ENCODE measurements at places on chromosomes 1 and 21. TPM values are rescaled to one million over a fixed set of nuclear protein-coding genes. Genes with fewer than 3 reads are reported as not detected.

The PGLYRP4 gene
- not detected for total RNA-seq

- DNase-seq, result no peak
These were observed 93.1 kb downstream of the RIPK4 start for GRCh38 chr21:41673596-41674335.

The DLGAP3 gene
- total RNA-seq, result not detected

GRCh38 chr1:64654519-64655341, 90.1 kb upstream of the RAVER2 start:
- no peak for DNase-seq

The HRNR gene
- total RNA-seq, result under 0.01 TPM

The DYNLT4 gene
- total RNA-seq, result 1.7 TPM

The SMIM1 gene
- not detected for total RNA-seq

The TSTD1 gene
- 106 TPM for total RNA-seq

- no peak for DNase-seq
These were observed 63.7 kb downstream of the SLC66A1 start for GRCh38 chr1:19375631-19376400.

The TSSK3 gene
- total RNA-seq, result not detected

GRCh38 chr1:93713341-93713740, 31.7 kb upstream of the BCAR3 start:
- no peak for DNase-seq

DNA sequence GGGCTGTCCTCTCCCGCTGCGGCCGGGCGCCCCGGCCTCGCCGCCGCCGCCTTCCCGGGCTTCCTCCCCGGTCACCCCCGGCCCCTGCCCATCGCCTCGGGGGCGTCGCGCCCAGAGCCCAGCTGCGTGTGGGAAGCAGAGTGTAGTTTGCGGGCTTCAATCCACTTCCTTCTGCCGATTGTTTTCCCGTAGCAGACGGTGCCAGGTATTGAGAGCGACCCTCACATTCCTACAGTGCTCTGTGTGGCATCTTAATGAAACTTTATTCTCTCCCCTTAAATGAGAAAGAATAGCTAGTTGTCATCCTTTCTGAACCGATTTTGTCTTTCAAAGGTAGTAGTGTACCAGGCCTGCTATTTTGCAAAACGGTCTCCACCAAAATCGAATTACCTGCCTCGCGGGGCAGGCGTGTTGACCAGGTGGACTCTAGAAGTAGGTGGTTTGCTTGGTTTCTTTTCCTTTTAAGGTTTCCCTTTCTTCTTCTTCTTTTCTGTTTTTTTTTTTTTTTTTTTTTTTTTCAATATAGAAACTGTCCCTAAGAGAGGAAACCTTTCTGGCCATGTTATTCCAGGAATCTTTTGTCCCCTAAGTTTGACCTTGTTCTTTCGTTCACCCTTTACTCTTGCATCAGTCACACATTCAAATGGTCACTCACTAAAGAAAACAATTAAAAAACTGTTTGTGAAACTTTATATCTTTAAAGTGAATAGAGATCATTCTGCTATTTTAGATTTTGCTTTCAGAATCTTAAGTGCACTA, 881 bp downstream of the USP25 start:
- no peak for DNase-seq

DNA sequence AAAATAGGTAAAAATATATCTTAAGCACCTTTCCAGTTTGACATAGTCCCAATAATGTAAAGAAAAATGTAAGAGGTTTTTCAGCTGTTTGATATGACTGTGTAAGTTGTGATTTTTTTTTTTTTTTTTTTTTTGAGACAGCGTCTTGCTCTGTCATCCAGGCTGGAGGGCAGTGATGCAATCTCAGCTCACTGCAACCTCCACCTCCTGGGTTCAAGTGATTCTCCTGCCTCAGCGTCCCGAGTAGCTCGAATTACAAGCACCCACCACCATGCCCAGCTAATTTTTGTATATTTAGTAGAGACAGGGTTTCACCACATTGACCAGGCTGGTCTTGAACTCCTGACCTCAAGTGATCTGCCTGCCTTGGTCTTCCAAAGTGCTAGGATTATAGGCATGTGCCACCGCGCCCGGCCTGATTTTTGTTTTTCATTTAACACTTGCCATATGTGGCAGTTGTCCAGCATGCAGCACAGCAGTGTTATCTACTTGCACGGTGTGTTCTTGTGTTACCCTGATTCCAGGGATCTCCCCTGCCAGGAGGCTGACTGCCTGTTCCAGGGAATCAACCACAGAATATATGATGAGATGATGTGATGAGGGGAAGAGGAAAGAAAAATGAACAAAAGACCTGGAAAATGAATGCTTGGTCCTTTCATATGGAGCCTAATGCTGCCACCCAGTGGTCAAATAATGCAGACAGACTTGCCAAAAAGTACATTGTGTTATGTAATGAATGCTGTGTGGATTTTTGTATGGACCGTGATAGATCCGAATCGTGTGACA, 79.0 kb downstream of the RAVER2 start:
- peak; percentile 72 for DNase-seq

The AJAP1 gene
- total RNA-seq, result 10.6 TPM

The FAM72A gene
- total RNA-seq, result 1.9 TPM

- peak; percentile 71 for DNase-seq
These were observed 189.7 kb downstream of the SEC16B start for GRCh38 chr1:177780096-177780700.

The GPR25 gene
- total RNA-seq, result 0.10 TPM

The SRGAP2C gene
- 16.1 TPM for total RNA-seq

The SYDE2 gene
- total RNA-seq, result 9.7 TPM

DNA sequence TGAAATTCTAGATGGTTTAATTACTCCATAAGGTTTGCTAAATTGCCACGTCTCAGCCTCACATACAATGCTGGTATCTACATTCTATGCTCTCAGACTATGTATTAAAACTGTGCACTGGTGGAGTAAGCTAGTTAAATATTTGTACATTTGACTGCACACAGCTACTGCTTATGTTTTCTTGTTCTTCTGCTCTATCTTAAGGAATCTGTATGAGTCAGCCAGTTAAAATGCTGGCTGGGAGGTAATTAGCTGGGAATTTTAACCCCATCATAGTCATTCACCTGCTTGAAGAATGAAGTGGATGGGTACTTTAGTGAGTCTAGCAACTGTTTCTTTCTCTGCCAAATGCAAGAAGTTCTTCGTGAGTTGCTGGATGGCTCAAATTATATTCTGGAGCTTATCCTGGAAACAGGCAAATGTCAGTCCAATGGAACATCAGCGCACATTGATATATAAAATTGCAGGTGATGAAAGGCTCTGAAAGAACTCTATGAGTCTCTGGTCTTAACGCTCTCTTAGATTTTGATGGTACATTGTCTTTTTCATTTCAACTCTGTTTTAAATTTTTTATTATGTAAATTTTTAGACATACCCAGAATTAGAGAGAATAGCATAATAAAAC, 83.4 kb downstream of the BACH1 start:
- DNase-seq, result peak; percentile 98

The C1orf50 gene
- 8.2 TPM for total RNA-seq

The GCSAML gene
- total RNA-seq, result not detected

The B3GALT6 gene
- total RNA-seq, result 48.8 TPM

The FCRLA gene
- total RNA-seq, result not detected

Measured in renal cortical epithelial cell (primary cell).